ENCODE measurements at places on chromosomes 1 and 21.

DNA sequence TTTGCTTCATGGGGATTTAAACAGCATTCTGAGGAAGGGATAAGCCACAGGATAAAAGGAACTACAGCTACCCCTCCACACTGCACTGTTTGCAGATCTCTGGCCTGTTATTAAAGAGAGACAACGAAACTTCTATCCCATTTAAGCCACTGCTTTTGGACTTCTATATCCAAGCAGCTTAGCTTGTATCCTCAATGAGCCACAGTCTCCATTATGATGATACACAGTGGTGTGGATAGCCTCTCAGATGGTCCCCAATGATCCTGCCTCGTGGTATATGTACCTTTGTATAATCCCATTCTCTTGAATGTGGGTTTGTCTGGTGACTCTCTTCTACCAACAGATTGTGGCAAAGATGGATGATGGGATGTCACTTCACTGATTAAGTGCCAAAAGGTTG lies 36.0 kb upstream of the MARK1 start:
- no peak for DNase-seq

GRCh38 chr1:19240673-19241538 lies 10.4 kb downstream of the EMC1 start:
- DNase-seq, result peak; percentile 72

DNA sequence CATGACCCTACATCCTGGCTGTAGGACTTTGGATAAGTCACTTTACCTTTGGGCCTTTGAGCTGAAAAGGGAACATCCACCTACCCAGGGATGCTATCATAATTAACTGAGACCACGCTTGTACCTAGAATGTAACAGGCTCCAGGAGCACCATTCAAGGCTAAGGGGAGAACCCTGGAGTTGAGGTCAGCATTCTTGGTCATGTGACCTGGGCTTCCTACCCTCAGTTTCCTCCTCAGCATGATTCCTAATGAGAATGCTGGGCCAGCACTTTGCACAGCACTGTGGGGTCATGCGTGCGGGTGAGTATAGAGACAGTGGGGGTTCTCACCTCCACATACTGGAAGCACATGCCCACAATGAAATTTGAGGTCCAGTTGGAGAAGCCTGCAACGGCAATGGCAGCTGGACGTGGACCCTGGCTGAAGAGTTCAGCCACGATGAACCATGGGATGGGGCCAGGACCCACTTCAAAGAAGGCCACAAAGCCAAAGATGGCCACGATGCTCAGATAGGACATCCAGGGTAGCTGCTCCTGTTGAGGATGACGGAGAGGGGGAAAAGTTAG lies 31.3 kb downstream of the SLC2A1 start:
- no peak for DNase-seq

DNA sequence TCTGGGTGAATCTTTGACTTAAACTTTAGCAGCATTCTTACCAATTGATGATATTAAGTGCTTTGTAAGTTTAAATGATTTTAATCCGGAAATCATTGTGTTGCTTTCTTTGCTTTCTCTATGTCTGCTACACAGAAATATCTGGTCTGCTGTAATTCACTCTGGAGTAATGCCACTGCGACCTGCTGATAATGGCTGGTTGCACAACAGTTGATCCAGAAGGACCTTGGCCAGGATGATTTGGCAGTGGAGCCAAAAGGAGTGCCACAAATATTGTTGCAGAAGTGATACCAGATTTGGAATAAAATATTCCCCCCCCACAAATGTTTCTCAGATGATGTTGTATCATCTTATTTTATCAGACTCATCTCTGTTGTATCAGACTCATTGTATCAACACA lies 2063.9 kb downstream of the MRPL39 start:
- no peak for DNase-seq

DNA sequence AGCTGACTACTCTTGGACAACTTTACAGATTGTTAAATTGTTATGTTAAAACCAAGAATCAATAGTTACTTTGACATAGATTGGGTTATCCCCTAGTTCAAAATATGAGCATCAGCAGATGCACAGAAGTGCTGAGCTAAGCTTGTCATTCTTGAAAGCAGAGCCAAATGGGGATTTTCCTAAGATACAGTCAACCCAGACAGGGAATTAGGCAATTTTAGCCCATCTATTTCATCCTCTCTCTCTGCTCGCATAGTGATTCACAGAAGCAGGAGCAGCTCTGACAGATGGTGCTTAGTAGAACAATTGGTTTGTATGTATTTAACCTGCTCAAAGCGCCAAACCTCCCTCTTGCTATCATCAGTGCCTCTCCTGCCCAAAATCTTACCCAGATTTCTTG lies 27.9 kb upstream of the PRRC2C start:
- no peak for DNase-seq

DNA sequence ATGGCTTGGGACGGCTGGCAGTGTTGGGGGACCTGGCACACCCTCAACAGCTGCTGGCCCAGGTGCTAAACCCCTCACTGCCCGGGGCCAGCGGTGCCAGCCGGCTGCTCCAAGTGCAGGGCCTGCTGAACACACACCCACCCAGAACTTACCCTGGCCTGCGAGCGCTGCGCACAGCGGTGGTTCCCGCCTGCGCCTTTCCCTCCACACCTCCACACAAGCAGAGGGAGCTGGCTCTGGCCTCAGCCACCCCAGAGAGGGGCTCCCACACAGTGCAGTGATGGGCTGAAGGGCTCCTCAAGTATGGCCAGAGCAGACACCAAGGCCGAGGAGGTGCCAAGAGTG lies 67.9 kb downstream of the FMO4 start:
- no peak for DNase-seq

DNA sequence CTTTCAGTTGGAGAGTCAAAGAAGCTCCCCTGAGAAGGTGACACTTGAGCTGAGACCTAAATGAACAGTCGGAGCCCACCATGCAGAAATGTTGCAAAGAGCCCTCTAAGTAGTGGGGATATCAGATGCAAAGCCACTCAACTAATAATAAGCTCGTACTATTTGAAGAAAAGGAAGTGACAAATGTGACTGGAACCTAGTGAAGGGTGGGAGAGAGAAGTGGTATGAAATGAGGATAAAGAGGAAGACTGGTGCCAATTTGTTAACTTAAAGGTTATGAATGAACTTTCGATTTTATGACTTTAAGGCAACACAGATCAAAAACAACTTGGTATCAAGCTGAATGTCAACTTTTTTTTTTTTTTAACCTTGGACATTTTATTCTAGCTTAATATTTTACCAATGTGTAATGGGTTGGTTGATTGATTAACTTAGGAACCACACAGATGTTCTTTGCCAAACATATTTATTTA lies 14.7 kb downstream of the LYPLAL1 start:
- DNase-seq, result peak; percentile 56

- DNase-seq, result no peak
Measured at GRCh38 chr1:203153051-203153988, 22.3 kb downstream of the MYBPH start.
